HFFc6 (cell line): ENCODE measurements at places on chromosomes 7 and 10. TPM values are rescaled to one million over a fixed set of nuclear protein-coding genes. Genes with fewer than 3 reads are reported as not detected.

- DNase-seq, result peak; percentile 81
These were observed 84.0 kb downstream of the GSAP start for GRCh38 chr7:77331938-77332695.

- peak; percentile 51 for DNase-seq
These were observed 3.4 kb downstream of the FAS start for GRCh38 chr10:88994019-88994418.

Gene MYH16
- not detected in 3 replicates for total RNA-seq

Gene FOXL3
- not detected in 3 replicates for total RNA-seq

Gene OPN4
- not detected in 2 replicates for total RNA-seq

Gene SMO
- 0.10 to 1.1 TPM (median 0.23 TPM) in 3 replicates for total RNA-seq

Gene CREB5
- total RNA-seq, result 0.65 to 1.4 TPM (median 1.4 TPM) in 3 replicates

Gene C7orf57
- total RNA-seq, result not detected in 3 replicates
